ENCODE measurements at places on chromosomes 1 and 21.
A peak's percentile ranks its signal among the peaks of the same experiment; 100 is the strongest.

GRCh38 chr1:28078680-28079626 lies 9.5 kb downstream of the EYA3 start:
- no peak for DNase-seq

DNA sequence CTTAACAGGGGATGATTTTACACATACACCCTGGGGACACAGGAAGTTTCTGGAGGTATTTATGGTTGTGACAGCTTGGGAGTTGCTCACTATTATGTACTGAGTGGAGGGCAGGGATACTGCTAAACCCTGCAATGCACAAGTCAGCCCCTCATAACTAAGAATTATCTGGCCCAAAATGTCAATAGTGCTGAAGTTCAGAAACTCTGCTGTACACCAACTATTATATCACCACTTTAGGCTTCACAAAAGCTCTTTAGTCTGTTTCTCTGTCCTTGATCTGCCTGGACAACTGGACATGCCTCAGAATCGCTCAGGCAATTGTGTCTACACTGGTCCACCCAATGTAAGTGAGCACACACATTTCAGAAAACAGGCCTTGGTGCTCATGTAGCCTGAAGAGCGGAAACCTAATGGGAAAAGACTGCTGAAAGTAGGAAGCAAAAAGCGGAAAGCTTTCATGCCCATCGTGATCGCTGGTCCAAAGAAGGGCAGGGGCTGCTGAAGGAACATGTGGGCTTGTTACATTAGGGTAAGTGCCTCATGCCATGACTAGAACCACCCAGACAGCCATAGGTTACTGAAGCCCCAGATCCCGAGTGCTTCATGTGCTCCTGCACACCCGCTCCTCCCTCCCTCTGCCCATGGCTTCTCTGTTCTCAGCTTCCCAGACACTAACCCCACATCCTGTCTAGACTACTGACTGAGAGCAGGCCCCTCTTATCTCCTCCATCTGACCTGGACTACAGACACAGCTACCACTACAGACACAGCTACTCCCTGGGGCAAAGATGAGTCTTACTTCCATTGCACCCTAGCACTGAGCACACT lies 73.5 kb downstream of the LRIG2 start:
- no peak for DNase-seq

DNA sequence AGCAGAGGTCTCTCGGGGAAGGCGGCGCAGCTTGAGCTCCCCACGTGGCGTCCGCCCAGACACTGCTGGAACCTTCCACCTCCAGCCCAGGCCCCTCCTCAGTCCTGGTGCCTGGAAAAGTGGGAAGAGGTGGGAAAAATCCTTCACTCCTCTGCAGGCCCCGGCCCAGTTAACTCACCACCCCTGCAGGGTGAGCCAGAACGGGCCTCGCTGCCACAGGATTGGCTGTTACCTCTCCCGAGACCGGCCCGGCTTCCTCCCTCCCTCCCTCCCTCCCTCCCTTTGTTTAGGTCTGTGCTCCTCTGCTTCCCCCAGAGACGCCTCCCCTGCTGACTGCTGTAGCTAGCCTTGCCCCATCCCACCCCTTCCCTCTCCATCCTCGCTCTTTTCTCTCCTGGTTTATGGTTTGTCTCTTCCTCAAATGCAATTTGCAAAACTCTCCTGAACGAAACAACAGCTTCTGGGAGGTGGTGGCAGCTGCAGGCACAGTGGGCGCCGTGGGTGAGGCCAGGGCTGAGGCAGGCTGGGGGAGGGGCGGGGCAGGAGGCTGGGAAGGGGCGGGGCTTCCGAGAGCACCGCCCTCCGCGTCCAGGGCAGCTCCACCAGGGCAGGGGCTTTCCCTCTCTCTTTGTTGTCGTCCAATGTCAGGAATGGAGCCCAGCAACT lies 6.5 kb downstream of the CAPN9 start:
- peak; percentile 66 for DNase-seq

- no peak for DNase-seq
Measured at GRCh38 chr1:230083053-230083452, 16.0 kb downstream of the GALNT2 start.

DNA sequence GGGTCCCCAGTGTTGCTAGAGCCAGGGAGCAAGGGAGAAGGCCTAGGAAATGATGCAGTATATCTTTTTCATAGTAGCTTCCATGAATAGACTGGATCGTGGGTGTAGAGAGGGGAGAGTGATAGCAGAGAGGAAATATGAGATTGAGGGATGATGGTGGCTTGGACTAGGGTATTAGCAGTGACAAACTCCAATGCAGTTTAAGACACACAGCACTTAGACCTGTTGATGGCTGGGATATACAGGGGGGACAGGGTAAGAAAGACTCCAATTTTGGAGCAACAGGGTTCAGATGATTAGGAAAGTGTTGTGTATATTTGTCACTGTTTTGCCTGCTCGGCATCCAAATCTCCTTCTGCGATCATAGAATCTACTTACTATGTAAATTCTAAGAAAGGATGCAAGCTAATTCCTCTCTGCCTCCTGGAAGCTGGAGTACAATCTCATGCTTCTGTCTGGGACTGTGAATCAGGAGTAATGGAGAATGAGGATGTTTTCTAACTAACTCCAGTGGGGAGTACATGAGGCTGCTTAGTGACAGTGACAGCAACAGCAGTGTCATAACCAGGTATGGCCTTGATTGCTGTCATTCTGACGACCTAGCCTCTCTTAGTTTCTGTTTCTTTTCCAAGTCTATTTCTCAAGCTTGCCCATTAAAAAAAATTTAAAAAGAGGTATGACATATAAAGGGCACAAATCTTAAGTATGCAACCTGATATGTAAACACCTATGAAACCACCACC lies 47.5 kb downstream of the SYDE2 start:
- DNase-seq, result no peak

All from MCF 10A (cell line).